ENCODE measurements at places on chromosomes 7 and 10.

DNA sequence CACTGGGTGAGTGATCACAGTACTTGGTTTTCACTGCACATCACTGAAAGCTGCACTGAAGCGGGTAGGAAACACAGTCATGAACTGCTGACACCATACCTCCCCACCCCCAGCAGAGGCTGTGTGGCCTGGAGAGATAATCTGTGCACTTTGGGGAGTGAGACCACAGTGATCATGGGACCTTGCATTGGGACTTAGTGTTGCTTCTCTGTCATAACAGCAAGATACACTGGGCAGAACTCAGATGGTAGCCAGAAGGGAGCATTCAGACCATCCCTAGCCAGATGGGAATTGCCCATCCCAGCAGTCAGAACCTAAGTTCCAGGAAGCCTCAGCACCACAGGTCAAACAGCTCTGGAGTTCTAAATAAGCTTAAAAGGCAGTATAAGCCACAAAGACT, 346.4 kb upstream of the TMEM229A start:
- no peak for DNase-seq

DNA sequence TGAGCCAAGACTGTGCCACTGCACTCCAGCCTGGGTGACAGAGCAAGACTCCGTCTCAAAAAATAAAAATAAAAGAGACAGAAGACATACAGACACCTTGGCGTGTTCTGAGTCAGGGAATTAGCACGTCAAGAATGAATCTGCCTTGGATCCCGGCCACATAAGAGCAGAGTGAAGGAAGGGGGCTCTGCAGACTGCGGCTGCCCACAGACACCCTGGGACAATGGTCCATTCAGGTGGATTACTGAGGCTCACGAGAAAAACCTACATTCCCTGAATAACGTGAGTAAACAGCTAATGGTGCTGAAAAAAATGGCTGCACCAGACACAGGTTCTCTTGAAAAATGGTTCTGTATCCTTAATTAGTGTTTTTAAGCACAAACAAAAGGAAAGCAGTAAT, 100.1 kb upstream of the FGFR2 start:
- DNase-seq, result no peak

DNA sequence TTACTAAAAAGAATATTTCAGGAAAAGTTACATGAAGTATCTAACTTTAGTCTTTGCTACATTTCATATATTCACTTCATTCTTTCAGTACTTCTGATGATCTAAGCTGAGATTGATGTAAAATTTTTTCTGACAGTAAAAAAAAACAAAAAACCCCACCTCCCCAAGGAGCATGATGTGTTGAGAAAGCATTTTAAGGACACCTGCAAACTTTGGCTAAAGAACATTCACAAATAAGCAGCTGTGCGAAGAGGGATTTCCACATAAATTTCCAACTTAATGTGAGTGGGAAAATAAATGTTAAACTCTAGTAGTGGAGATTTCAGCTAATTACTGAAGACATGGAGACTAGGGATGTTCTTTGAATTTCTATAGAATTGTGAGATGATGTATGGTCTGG, 35.5 kb downstream of the DLD start:
- no peak for DNase-seq

DNA sequence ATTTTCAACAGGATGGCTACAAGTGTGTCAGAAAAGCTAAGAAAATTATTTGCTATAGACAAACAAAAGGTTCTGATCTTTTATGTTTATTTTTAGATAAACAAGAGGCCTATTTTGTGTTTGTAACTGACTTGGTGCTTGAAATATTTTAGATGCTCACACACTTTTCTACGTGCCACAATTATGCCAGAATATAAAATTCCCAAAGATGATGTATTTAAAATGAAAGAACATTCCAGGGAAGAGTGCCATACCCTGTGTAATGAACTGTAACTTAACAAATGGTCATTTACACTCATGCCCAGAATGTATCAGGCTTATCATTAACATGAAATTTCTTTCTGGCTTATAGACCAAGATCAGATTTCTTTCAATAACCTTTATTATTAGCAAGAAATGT, 144.9 kb upstream of the MTPN start:
- DNase-seq, result no peak

DNA sequence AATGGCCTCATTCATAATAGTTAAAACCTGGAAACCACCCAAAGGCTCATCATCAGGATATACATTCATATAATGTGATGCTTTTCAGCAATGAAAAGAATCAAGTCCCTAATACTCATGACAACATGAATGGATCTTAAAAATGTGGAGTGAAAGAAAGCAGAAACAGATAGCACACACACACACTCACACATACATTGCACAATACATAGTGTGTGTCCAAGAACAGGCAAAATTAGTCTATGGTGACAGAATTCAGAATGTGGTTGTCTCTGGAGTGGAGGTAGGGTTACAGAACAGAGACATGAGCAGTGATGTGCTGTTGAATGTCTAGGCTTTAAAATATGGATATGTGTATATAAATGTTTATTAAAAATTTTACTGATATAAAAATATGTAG, 419.9 kb upstream of the PCDH15 start:
- no peak for DNase-seq

- DNase-seq, result peak; percentile 9
Observed at GRCh38 chr7:74138334-74138867, 35.8 kb upstream of the EIF4H start.

All from effector CD4-positive, alpha-beta T cell (primary cell).